ENCODE measurements at places on chromosomes 2 and 18.

GRCh38 chr2:15222856-15223255 lies 338.3 kb downstream of the NBAS start:
- no peak for DNase-seq

GRCh38 chr18:5297597-5297996 lies 2.1 kb upstream of the ZBTB14 start:
- no peak for DNase-seq

DNA sequence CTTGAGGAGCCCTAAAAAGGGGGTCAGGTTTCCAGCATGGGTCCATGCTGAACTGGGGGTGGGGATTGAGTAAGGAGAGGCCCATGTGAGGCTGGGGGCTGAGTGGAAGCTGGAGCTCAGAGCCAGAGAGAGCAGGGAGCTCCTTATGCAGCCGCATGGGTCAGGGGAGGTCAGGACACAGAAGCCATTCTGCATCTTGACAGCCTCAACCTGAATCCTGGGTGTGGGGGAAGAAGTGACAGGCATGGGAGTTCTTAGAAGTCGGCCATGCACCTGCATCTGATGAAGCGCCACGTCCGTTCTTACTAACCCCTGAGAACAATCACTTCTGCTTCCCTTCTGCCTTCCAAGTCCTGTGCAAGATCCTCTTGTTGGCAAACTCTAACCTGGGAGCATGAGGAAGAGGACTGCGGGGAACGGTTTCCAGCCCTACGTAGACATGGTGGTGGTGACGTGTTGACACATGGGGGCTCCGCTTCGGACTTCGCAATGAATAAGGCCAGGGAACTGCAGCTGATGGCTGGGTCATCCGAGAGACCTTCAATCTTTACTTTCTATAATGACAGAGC lies 22.3 kb downstream of the GNLY start:
- no peak for DNase-seq

- DNase-seq: no peak
Observed at GRCh38 chr2:8437949-8438400, 243.9 kb upstream of the ID2 start.

DNA sequence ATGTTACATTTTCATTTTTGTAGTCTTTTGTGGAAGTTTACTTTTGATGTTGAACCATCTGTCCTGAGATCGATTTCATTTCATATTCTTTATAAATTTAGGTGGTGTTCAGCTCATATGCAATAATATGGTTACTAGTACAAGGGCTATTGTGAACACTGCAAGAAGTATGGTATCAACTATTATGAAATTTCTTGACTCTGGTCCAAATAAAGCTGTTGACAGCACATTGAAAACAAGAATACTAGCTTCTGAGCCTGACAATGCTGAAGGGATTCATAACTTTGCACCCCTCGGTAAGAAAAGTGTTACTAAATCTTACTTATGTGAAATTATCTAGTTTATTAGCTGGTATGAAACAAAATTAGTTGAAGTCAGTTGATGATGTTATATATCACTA lies 124.9 kb upstream of the TTC27 start:
- no peak for DNase-seq

DNA sequence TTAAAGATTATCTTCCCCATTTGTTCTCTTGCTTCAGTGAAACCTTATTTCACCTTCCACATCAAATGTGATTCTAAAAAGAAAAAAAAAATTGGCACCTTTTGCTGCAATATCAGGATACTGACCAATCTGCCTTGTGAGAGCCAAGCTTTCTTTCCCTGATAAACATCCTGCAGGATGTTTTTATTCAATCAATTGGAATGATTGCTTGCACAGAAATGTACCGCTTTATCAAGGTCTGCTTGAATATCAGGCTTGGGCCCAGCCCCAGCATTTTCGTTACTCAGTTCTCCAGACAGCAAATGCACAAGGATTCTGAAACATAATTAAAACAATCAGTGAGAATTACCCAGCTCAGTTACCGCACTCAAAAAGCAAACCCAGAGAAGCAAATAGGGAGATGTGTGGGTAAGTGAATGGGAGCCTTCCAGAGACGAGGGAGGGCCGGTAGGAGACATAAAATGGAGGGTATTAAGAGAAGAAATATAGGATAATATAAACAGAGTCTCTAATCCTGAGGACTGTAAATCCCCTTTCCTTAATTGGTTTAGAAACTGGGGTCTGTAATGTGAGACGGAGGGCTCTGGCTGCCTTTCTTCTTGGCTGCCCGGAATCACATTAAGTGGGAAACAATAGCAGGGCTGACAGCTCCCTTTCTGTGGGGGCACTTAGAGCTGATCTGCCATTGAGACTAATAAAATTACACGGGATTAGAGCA lies 291.8 kb downstream of the ICOS start:
- DNase-seq: no peak

DNA sequence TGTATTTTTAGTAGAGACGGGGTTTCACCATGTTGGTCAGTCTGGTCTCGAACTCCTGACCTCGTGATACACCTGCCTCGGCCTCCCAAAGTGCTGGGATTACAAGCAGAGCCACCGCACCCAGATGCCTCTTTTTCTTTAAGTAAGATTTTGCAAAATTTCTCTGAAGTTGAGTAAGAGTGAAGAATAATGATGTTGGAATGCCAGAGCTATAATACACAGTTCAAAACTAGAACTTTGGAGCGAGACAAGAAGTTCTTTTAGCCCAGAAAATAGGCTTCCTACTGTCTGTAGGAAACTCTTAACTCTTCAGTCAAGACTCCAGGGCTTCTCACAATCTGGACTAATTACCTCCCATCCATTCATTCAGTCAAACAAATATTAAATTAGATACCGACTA lies 51.4 kb downstream of the MARCHF4 start:
- DNase-seq: no peak

DNA sequence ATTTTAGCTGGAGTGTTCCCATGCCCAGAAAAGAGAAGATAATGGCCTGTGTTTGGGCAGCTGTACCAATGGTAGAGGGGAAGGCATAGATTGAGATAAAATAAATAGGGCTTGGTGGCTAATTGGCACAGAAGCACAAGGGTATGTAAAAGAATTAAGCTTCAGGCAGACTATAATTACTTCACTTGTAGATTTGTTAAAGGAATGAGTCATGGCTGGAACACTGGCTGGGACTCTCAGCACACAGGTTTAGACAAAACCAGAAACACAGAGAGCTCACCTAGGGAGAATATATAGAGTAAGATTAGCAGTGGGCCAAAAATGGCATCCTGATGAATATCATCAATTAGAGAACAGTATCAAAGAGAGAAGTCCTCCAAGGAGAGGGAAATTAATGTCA lies 198.3 kb upstream of the FIGN start:
- no peak for DNase-seq

DNA sequence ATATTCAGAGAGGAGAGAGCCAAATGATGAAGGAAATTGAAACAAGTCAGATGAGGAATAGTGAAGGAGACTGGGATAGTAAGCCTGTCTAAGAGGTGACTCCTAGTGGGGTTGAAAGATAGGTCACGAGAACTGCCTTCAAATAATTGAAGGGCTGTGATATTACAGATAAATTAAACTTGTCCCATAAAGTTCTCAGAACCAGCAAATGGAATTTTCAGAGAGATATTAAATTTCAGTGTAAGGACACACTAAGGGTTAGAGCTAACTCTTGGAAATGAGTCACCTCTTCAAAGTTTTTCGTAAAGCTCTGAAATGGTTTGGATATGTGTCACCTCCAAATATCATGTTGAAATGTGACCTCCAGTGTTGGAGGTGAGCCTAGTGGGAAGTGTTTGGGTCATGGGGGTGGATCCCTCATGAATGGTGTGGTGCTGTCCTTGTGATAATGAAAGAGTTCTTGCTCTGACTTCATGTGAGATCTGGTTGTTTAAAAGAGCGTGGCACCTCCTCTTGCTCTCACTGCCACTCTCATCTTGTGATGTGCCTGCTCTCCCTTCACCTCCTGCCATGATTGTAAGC lies 87.3 kb downstream of the BABAM2 start:
- peak; percentile 94 for DNase-seq

GRCh38 chr2:64943387-64944150 lies 45.6 kb upstream of the SLC1A4 start:
- DNase-seq: peak; percentile 83

DNA sequence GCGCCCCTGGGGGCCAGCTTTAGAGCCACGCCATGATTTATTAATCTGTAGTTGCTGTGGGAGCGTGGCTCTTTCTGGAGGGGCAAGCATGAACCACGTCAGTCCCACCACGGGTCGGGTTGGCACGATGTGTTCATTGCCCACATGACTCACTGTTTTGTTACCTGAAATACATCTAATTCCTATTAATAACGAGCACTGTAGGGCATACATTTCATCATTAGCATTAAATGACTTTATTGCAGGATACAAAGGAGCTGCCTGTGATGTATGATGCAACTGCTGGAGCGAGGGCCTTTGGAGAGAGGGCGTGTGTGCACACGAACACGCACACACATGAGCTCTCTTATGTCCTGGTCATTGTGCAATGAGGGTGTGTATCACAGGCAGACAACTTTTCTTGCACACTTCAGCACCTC lies 127.0 kb downstream of the INHBB start:
- no peak for DNase-seq

DNA sequence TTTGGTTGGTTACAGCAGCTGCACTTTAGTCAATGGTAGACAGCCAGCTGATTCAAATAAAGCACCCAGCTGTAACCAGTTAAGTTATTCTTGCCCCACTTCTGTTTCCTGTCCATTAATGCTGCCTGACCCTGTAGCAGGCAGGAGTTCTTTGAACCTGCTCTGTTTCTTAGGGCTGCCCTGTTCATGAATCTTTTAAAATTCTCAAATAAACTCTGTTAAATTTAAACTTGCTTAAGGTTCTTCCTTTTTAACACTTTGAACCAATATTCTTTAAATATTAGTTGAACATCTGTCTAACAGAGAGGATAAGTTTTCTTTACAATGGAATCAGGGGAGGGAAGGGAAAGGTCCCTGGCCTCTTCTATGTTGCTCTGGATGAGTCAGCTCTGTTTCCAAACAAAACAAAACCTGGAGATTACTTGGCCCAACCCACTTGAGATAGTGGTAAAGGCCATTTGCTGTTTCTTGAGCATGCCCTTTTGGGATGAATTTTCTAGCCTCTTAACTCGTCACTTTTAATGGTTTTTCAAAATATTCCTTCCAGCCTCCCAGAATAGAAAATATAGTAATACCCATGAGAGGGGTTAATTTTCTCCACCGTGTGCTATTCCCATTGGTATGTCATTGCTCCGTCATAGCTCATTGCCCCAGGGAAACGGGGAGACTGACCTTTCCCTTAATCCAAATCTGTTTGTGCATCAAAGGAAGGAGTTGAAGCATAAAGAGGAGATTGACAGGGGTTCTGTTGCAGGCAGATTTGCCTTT lies 112.1 kb upstream of the FHL2 start:
- peak; percentile 37 for DNase-seq

- DNase-seq: no peak
Observed at GRCh38 chr2:230308402-230309000, 18.5 kb upstream of the SP140L start.

GRCh38 chr2:109021895-109022300 lies 32.9 kb upstream of the EDAR start:
- DNase-seq: no peak

- no peak for DNase-seq
Observed at GRCh38 chr2:165536851-165537499, 67.5 kb downstream of the CSRNP3 start.

GRCh38 chr2:220365023-220365422 lies 737.6 kb downstream of the SLC4A3 start:
- DNase-seq: no peak

- no peak for DNase-seq
Observed at GRCh38 chr2:12391116-12391515, 325.6 kb upstream of the TRIB2 start.

- no peak for DNase-seq
Observed at GRCh38 chr2:609449-609848, 67.8 kb downstream of the TMEM18 start.

GRCh38 chr2:215537611-215538010 lies 101.7 kb upstream of the FN1 start:
- DNase-seq: no peak

All from RCC 7860 (cell line).